Karpas-422 (cell line): ENCODE measurements at places on chromosomes 2 and 18. TPM values are rescaled to one million over a fixed set of nuclear protein-coding genes. Genes with fewer than 3 reads are reported as not detected.
A peak's percentile ranks its signal among the peaks of the same experiment; 100 is the strongest.

DNA sequence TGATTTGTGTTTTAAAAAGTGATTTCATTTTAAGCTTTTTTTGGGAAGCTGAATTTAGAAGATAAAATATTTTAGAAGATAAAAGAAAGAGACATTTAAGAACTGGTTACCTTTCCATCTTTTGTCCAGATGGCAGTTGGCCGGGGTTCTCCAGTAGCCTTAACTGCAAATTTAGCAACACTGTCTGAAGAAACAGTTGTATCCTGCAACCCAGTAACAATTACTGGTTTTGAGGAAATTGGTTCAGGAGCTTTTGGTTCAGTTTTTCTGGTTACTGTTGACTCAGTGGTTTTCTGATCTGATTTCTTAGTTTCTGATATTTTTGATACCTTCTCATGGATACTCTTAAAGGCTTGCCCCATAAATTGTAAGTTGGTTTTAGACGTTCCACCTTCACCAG, 49.9 kb downstream of the PLEKHA3 start:
- no peaks in the 10 kb centered on the region for H3K27me3 ChIP-seq
- no peak overlapping the region for H3K4me3 ChIP-seq
- H3K36me3 ChIP-seq, result peaks cover 52% of the 10 kb centered on the region

- no peaks in the 10 kb centered on the region for H3K27me3 ChIP-seq
- H3K4me3 ChIP-seq, result no peak overlapping the region
- H3K36me3 ChIP-seq, result no peaks in the 10 kb centered on the region
- no peak for DNase-seq
- H3K27ac ChIP-seq, result no peak overlapping the region
Measured at GRCh38 chr2:110124939-110125691, 9.5 kb upstream of the MALL start.

GRCh38 chr2:191636586-191636985, 41.4 kb upstream of the NABP1 start:
- 0 out of 2 replicates have a peak, but pooled peaks cover 2% of the 10 kb centered on the region for H3K27me3 ChIP-seq
- DNase-seq, result no peak
- H3K4me3 ChIP-seq, result no peak overlapping the region
- H3K36me3 ChIP-seq, result no peaks in the 10 kb centered on the region
- no peak overlapping the region for H3K27ac ChIP-seq

- H3K4me3 ChIP-seq, result no peak overlapping the region
- DNase-seq, result no peak
- H3K27me3 ChIP-seq, result no peaks in the 10 kb centered on the region
- no peaks in the 10 kb centered on the region for H3K4me1 ChIP-seq
Measured at GRCh38 chr2:173028141-173028540, 47.5 kb upstream of the MAP3K20 start.

GRCh38 chr2:69125816-69126215, 112.8 kb downstream of the ANTXR1 start:
- H3K4me1 ChIP-seq, result no peaks in the 10 kb centered on the region
- no peaks in the 10 kb centered on the region for H3K36me3 ChIP-seq
- no peak overlapping the region for H3K27ac ChIP-seq
- H3K4me3 ChIP-seq, result no peak overlapping the region

DNA sequence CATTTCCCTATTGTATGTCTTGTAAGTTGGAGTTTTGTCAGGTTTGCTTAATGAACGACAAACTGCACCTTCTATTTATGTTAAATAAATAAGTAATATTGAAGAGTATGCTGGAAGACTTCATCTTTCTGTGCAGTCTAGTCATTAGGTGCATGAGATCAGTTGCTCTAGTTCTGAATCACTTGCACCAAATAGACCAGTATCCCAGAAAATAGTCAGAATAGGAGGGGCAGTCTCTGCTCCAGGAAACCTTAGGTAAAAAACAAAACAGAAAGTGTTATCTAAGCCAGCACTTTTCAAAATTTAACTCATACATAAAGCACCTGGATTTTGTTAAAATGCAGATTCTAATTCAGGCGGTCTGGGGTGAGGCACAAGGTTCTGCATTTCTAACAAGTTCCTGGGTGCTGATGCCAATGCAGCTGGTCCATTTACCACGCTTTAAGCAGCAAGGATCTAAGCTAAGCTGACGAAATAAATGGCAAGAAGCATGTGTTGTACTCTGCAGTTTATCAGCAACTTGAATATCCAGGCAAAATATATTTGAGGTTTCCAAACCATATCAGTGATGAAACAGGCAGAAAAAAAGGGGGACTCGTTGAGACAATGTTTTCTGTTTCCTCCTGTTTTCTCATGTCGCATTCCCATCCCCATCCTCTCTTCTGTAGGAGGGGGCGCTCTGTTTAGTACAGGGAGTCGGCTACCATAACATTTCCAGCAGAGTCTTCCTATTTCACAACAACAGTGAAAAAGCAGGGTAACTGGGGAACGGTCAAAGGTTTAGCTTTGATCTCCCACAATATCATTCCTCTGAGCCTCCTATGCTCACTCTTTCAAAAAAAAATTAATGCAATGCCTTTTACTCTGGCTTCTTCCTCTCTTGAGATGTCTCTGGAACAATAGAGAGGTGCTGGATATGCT, 106.4 kb downstream of the MBD2 start:
- H3K4me3 ChIP-seq, result no peak overlapping the region
- no peaks in the 10 kb centered on the region for H3K36me3 ChIP-seq
- H3K4me1 ChIP-seq, result peaks cover 7% of the 10 kb centered on the region
- DNase-seq, result no peak
- no peaks in the 10 kb centered on the region for H3K27me3 ChIP-seq
- no peak overlapping the region for H3K27ac ChIP-seq

- peaks cover 88% of the 10 kb centered on the region for H3K4me1 ChIP-seq
- DNase-seq, result no peak
- H3K4me3 ChIP-seq, result no peak overlapping the region
- no peaks in the 10 kb centered on the region for H3K36me3 ChIP-seq
Measured at GRCh38 chr18:55510809-55511208, 77.2 kb downstream of the TCF4 start.

GRCh38 chr2:17646838-17647701, 106.5 kb downstream of the SMC6 start:
- peak overlapping the region; percentile 75 for H3K27ac ChIP-seq
- H3K4me1 ChIP-seq, result peaks cover 58% of the 10 kb centered on the region
- DNase-seq, result no peak
- no peak overlapping the region for H3K4me3 ChIP-seq
- H3K27me3 ChIP-seq, result no peaks in the 10 kb centered on the region
- no peaks in the 10 kb centered on the region for H3K36me3 ChIP-seq

DNA sequence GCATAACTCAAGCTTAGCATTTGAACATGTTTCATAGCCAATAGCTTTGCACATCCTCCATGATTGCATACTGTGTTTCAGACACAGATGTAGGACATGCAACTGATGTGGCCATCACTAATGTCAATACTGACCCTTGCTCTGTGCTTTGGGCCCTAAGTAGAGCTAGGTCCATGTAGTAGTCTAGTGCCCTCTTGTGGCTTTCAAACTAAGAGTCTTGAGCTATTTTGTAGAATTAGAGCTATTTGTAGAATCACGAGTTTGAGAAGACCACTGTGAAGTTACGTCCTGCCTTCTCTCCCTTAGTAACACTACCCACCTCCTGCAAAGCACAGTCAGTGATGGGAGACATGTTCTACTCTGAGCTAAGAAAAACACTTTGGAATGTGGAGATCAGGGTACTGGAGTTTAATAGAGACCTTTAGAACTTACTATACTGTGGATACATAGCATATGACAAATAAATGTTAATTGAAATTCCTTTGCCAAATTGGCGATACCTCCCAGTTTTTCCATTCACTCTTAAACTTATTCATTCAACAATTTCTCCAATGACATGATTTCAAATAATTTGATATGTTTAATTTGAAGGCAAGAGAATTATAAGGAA, 306.5 kb upstream of the TNP1 start:
- H3K27ac ChIP-seq, result no peak overlapping the region
- H3K27me3 ChIP-seq, result no peaks in the 10 kb centered on the region

DNA sequence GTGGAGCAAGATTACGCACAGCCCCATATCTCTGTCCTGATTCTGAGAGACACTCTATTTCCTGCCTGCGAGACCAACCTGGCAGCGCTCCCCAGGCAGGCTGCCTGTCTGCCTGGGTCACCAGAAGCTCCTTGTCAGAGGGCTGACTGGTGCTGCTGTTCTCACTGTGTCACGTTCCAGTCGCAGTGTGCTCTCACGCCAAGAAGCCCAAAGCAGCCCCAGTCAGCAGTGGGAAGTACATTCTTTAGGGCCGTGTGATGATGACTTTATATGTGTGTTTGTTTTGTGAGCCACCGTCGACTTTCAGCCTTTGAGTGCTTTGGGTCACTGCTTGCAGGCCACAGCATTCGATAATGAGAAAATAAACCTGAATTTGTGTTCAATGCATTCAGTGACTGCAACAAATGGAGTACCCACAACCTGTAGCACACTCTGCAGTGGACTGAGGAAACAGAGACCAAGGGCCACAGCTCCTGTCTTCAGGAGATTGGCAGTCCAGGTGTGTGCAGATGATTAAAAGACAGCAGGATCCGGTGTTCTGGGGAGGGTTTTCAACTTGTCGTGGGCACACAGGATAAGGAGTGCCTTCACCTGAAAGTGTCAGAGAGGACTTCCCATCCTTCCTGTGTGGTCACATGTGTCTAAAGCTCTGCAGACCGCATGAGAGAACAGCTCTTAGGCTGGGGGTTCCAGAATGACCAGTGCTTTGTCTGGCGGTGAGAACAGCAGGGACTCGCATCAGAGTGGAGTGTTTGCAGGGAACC, 4.8 kb downstream of the TNFRSF11A start:
- H3K36me3 ChIP-seq, result no peaks in the 10 kb centered on the region
- DNase-seq, result no peak
- no peak overlapping the region for H3K4me3 ChIP-seq
- H3K4me1 ChIP-seq, result peaks cover 9% of the 10 kb centered on the region
- H3K27ac ChIP-seq, result no peak overlapping the region

DNA sequence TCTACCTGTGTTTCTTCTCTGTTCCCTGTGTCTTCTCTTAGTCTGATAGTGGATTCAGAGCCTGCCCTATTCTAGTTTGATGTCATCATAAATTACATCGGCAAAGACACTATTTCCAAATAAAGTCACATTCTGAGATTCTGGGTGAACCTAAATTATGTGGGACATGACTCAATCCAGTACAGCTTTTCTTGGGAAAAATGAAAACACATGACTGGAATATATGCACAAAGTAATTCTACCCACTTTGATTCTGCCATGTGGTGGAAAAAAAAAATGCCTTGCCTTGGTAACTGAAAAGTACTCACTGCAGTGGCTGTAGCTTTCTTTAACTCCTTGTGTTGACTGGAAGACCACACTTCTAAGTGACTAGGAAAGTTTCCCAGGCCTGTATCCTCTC, 73.7 kb downstream of the LRATD1 start:
- H3K27me3 ChIP-seq, result no peaks in the 10 kb centered on the region
- no peak overlapping the region for H3K27ac ChIP-seq
- no peaks in the 10 kb centered on the region for H3K36me3 ChIP-seq
- DNase-seq, result no peak
- no peak overlapping the region for H3K4me3 ChIP-seq

DNA sequence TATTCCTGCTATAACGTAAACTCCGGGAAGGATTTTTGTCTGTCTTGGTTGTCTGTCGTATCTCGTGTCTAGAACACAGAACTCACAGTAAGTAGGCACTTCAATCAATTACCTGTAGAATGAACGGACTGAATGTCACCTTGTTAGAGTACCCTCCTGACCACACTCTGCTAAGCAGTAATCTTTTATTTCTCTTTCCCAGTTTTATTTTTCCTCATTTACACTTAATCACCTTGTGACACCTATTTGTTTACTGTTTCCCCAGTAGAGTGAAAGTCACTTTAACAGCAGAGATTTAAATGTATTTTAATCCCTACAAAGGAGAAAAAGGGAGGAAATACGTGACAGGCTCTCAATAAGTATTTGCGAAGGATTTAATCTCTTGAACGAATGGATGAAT, 514 bp upstream of the EPB41L5 start:
- H3K36me3 ChIP-seq, result no peaks in the 10 kb centered on the region
- H3K27ac ChIP-seq, result no peak overlapping the region
- H3K27me3 ChIP-seq, result no peaks in the 10 kb centered on the region
- H3K4me3 ChIP-seq, result no peak overlapping the region

GRCh38 chr18:65761636-65762295, 11.0 kb downstream of the CDH7 start:
- no peaks in the 10 kb centered on the region for H3K27me3 ChIP-seq
- no peaks in the 10 kb centered on the region for H3K4me1 ChIP-seq
- no peak for DNase-seq
- H3K4me3 ChIP-seq, result no peak overlapping the region
- no peak overlapping the region for H3K27ac ChIP-seq

GRCh38 chr2:157938556-157938955, 62.4 kb upstream of the ACVR1 start:
- no peaks in the 10 kb centered on the region for H3K36me3 ChIP-seq
- no peak overlapping the region for H3K27ac ChIP-seq
- DNase-seq, result no peak
- no peaks in the 10 kb centered on the region for H3K27me3 ChIP-seq
- no peaks in the 10 kb centered on the region for H3K4me1 ChIP-seq
- no peak overlapping the region for H3K4me3 ChIP-seq

GRCh38 chr18:12246849-12247808, 7.0 kb upstream of the CIDEA start:
- no peaks in the 10 kb centered on the region for H3K4me1 ChIP-seq
- H3K27me3 ChIP-seq, result no peaks in the 10 kb centered on the region
- H3K27ac ChIP-seq, result no peak overlapping the region
- H3K36me3 ChIP-seq, result no peaks in the 10 kb centered on the region
- DNase-seq, result peak; percentile 63

DNA sequence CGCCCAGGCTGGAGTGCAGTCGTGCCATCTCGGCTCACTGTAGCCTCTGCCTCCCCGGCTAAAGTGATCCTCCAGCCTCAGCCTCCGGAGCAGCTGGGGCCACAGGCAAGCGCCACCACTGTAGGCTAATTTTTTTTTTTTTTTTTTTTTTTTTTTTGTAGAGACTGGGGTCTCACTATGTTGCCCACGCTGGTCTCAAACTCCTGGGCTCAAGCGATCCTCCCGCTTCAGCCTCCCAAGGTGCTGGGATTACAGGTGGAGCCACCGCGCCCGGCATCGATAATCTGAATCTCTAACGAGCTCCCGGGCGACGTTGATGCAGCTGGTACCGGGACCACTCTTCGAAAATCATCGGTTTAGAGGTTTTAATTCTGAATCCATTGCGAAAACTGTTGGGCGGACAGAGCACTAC, 520 bp upstream of the CYP20A1 start:
- H3K27ac ChIP-seq, result peak overlapping the region; percentile 79
- peaks cover 26% of the 10 kb centered on the region for H3K4me1 ChIP-seq
- no peaks in the 10 kb centered on the region for H3K27me3 ChIP-seq
- DNase-seq, result no peak
- peaks cover 15% of the 10 kb centered on the region for H3K36me3 ChIP-seq
- H3K4me3 ChIP-seq, result peak overlapping the region; percentile 98

Gene ACKR3
- total RNA-seq, result 0.40 TPM in 1 of 2 replicates, not detected in the other

Gene CXCR1
- total RNA-seq, result not detected in 2 replicates

Gene AKAIN1
- not detected in 2 replicates for total RNA-seq

Gene KLHL41
- total RNA-seq, result 0.07 TPM in 1 of 2 replicates, not detected in the other

Gene TDRD15
- total RNA-seq, result not detected in 2 replicates

Gene LOXHD1
- not detected in 2 replicates for total RNA-seq

Gene MROH2A
- 1.9 and 2.6 TPM in 2 replicates for total RNA-seq

Gene CPO
- not detected in 2 replicates for total RNA-seq

Gene AGXT
- not detected in 2 replicates for total RNA-seq
